CD4-positive, alpha-beta memory T cell (primary cell): ENCODE measurements at places on chromosomes 12 and 14. TPM values are rescaled to one million over a fixed set of nuclear protein-coding genes. Genes with fewer than 3 reads are reported as not detected.

KRT75 gene
- polyA plus RNA-seq = not detected

ZNF10 gene
- 8.1 TPM for polyA plus RNA-seq

LMO3 gene
- not detected for polyA plus RNA-seq

TEX52 gene
- polyA plus RNA-seq = not detected

KRT80 gene
- polyA plus RNA-seq = not detected

ADAM21 gene
- not detected for polyA plus RNA-seq

RFX4 gene
- not detected for polyA plus RNA-seq

KLRK1 gene
- polyA plus RNA-seq = 1.9 TPM

SYCP3 gene
- polyA plus RNA-seq = not detected

ACRBP gene
- polyA plus RNA-seq = 0.25 TPM

ENDOU gene
- not detected for polyA plus RNA-seq

FSCB gene
- not detected for polyA plus RNA-seq

DTX1 gene
- 0.30 TPM for polyA plus RNA-seq

SLC7A8 gene
- polyA plus RNA-seq = 0.62 TPM

MGST1 gene
- polyA plus RNA-seq = not detected

LMNTD1 gene
- not detected for polyA plus RNA-seq

MYG1 gene
- polyA plus RNA-seq = 62.4 TPM

STYK1 gene
- not detected for polyA plus RNA-seq

ZBTB42 gene
- 2.0 TPM for polyA plus RNA-seq

WASHC3 gene
- polyA plus RNA-seq = 107 TPM

RPS6KL1 gene
- 0.45 TPM for polyA plus RNA-seq

ST8SIA1 gene
- polyA plus RNA-seq = 6.9 TPM

CCDC196 gene
- not detected for polyA plus RNA-seq

MYH6 gene
- not detected for polyA plus RNA-seq

GAS2L3 gene
- not detected for polyA plus RNA-seq

IL22 gene
- 0.67 TPM for polyA plus RNA-seq

NANOG gene
- polyA plus RNA-seq = not detected

RBM25 gene
- polyA plus RNA-seq = 63.5 TPM

CLEC4C gene
- not detected for polyA plus RNA-seq

E2F7 gene
- polyA plus RNA-seq = not detected

RERGL gene
- polyA plus RNA-seq = not detected

TSPAN9 gene
- polyA plus RNA-seq = not detected
